Fibroblast of villous mesenchyme (primary cell): ENCODE measurements at places on chromosomes 5 and 9.

DNA sequence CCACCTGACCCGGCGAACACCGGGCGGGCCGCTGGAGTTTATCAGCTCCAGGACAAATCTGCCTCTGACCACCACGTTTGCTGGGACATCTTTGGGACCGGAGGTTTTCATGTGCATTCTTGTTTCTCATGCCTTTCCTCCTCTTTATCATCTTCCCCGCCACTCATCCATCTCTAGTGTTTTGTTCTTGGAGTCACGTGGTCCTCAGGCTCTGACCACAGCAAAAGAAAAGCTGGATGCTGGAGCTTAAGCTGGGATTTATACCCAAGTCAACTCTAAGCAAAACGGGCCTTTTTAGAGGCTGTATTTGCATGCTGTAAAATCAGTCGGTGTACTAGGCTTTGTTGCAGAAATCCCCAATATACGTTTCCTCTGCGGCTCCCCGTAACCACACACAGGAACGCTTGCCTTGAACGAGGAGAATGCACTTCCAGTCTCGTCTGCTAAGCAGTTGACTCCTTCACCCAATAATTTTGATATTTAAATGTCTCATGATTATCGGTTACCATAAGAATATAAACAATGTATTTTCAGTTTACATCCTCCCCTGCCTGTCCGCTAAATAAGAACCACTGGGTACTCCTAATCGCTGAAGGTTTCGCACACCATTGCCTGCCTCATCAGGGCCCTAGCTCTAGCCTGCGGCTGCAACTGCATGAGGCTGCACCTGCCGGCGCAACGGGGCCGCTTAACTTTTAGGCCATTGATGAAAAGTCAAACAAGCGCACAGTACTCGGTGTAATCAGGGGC lies 560 bp upstream of the NDUFS6 start:
- DNase-seq, result peak; percentile 53

DNA sequence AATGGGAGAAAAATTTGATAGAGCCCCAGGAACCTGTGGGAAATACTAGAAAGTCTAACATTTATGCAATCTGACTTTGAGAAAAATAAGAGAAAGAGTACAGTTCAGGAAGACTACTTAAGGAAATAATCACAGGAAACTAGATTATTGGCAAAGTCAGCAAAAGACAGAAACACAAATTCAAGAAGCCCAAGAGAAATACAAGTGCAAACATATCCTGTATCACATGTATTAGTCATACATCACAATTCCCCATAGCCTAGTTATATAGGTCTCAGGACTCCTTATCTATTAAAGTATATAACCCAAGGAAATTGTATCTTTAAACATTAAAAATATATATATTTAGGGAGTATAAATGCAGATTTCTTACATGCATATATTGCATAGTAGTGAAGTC lies 100.8 kb downstream of the HOMER1 start:
- DNase-seq, result no peak

DNA sequence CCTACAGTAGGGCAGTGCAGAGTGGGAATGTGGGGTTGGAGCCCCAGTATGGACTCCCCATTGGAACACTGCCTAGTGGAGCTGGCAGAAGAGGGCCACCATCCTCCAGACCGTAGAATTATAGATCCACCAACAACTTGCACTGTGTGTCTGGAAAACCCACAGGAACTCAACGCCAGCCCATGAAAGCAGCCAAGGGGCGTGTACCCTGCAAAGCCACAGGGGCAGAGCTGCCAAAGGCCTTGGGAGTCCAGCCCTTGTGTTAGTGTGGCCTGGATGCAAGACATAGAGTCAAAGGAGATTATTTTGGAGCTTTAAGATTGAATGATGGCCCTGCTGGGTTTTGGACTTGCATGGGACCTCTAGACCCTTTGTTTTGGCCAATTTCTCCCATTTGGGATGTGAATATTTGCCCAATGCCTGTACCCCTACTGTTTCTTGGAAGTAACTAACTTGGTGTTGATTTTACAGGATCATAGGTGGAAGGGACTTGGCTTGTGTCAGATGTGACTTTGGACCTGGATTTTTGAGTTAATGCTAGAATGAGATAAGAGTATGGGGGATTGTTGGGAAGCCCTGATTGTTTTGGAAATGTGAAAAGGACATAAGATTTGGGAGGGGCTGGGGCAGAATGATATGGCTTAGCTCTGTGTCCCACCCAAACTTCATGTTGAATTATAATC lies 266.8 kb downstream of the SEMA5A start:
- DNase-seq, result no peak

GRCh38 chr5:8568858-8569257 lies 699.9 kb downstream of the MTRR start:
- DNase-seq, result no peak

DNA sequence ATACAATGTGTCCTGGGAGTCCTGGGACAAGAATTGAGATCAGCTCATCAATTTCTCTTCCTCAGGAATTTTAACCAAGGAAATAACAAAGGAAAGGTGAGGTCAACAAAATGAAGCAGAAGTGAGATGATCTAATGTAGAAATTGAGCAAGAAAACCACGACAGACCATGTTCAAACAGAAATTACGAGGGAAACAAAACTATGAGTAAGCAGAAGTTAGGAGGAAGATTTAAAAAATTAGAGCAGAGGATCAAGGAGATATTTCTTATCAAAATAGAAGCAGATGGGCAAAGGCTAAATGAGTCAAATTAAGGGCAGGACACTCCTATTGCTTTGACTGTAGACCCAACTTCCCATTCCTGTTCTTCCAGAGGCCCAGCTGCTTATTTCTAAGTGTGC lies 97.4 kb downstream of the HINT1 start:
- no peak for DNase-seq

GRCh38 chr5:39274398-39275085 lies 55.2 kb upstream of the FYB1 start:
- no peak for DNase-seq
